ENCODE measurements at places on chromosomes 12 and 14.

DNA sequence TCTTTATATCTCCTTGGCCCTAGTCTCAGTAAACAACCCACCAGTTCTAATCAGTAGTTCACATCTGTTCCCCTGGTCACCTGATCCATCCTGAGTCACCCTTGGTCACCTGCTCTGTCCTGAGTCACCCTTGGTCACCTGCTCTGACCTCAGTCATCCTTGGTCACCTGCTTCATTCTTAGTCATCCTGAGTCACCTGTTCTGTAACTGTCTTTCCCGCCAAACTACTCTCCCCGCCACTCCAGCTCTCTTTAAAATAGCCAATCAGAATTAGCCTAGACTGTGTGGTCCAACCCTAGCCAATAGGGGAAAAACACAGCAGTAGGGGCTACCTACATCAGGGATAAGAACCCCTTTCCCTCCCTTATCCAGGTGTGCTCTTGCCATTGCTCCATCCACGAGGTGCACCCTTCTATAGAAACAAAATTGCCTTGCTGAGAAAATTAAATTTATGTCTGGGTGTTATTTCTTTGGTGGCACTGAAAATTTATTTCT, 245.4 kb upstream of the DIO3 start:
- no peak for DNase-seq

- no peak for DNase-seq
These were observed 375.3 kb downstream of the SEC23A start for GRCh38 chr14:38727731-38728130.

GRCh38 chr12:28082096-28082495, 108.2 kb upstream of the CCDC91 start:
- no peak for DNase-seq

DNA sequence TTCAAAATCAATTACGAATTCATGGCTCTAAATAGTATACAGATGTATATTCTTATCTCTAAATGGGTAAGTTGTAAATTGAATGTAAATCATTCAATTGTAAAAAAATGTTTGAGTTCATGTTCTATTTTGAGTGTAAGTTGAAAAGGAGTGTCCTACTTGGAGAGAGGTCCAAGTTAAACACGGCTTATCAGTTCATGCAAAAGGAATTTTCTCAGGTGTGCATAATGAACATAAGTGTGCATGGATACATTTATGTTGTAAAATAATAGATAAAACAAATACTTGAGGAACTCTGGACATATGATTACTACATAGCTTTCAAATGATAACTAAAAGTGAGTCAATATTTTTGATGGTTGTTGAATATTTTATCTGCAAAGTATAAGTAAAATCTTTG, 79.5 kb downstream of the PPFIA2 start:
- DNase-seq = no peak

DNA sequence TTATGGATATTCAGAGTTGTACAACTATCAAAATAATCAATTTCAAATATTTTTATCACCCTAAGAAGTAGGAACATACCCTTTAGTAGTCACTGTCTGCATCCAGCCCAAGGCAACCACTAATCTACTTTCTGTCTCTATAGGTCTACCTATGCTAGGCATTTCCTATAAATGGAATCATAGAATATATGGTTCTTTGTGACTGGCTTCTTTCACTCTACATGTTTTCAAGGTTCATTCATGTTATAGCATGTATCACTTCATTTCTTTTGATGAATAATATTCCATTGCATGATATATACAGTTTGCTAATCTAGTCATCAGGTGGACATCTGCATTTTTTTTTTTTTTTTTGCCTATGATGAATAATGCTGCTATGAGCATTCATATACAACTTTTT, 112.4 kb downstream of the PPP1R12A start:
- DNase-seq = no peak

DNA sequence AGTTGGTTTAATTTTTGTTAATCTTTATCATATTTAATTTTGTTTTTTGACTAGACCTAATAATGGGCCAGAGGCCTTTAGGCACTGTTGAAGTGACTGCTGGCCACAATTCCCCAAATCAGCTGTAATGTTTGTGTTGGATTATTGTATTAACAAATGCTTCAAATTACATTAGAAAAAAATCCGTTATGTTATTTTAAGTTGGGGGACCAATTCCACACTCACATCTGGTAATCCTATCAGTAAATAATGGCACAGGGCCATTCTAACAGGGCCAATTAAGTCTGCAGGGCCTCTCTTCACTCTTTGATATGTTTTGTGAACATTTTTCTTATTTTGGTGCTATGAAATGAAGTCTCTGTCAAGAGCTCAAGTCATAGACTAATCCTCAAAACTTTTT, 39.6 kb downstream of the CHST11 start:
- no peak for DNase-seq

DNA sequence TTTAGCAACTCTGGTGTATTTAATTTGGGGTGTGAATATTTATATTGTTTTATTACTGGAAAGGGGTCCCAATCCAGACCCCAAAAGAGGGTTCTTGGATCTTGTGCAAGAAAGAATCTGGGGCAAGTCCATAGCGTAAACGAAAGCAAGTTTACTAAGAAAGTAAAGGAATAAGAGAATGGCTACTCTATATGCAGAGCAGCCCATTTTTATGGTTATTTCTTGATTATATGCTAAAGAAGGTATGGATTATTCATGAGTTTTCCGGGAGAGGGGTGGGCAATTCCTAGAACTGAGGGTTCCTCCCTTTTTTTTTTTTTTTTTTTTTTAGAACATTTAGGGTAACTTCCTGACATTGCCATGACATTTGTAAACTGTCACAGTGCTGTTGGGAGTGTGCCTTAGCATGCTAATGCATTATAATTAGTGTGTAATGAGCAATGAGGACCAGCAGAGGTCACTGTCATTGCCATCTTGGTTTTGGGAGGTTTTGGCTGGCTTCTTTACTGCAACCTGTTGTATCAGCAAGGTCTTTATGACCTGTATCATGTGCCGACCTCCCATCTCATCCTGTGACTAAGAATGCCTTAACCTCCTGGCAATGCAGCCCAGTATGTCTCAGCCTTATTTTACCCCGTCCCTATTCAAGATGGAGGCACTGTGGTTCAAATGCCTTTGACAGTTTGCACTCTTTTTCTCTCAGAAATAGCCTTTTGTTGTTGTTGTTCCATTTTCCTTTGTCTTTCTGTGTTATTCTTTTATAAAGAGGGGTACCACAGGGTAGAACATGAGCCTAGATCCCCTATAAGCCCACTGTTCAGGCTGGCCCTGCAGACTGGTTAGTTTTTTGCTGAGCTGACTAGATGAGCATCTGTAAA, 75.5 kb upstream of the DCD start:
- DNase-seq = no peak

- no peak for DNase-seq
These were observed 33.5 kb downstream of the PYGL start for GRCh38 chr14:50910495-50911420.

GRCh38 chr14:102590667-102591099, 1.8 kb upstream of the RCOR1 start:
- DNase-seq = no peak

DNA sequence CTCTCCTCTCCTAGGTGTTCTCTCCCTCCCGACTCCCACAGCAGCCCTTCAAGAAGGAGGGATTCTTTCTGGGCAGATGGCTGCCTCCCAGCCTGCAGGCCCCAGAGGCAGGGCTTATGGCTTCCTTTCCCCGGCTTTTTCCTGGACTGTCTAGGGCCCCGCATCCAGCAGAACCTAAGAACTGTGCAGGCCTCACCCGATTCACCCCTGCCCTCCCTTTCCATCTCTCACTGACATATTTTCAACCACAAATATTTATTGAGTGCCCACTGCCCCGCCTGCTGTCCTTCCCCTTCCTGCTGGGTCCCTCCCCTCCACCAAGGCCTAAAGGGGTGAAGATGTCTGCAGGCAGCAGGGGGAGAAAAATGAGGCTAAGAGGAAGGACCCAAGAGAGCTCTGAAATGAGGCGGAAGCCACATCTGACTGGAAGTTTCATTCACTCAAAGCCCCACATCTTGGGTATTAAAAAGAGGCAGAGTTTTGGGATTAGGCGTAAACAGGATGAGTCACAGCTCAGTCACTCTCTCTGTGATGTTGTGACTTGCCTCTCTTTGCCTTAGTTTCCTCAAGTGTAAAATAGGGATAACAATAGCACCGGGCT, 2.9 kb downstream of the SCNN1A start:
- peak; percentile 52 for DNase-seq

DNA sequence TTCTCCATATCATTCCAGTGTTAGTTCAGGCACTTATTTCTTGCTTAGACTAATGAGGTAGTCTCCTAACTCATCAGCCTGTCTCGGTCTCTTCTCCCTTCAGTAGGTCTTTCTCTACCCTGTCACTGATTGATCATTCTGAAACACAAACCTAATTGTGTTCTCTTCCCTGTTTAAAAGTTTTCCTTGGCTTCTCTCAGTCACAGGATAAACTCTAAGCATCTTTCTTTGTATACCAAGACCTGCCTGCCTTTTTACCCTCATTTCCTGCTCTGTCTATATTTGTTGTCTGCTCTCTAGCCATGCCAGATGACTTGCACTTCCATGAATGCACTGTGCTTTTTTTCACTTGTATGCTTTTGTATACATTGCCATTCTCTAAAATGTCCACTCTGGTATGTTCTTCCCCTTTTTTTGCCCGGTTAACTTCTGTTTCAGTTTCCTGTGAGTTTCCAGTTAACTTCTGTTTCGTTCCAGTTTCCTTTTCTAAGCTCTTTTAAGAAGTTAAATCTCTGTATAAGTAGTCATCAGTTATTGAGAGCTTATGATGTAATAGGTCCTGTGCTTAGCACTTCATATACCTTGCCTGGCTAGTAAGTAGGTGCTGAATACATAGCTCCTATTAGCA, 12.8 kb downstream of the DIP2B start:
- no peak for DNase-seq

- DNase-seq = no peak
These were observed 625 bp downstream of the ANGEL1 start for GRCh38 chr14:76812093-76812421.

DNA sequence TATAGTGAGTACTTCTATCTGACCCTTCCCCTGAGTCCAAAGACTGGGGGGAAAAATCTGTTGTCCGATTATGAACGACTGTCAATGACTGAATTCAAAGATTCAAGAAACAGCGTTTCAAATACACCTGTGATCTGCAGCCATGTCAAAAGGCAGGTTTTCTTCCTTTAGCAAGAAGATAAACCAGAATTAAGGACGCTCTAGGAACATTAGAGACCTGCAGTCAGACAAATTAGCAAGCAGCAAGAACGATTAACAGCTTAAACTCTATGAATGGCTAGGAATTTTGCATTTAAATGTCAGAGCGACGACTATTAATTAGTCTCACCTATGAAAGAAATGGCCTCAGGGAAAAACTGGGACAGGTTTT, 2.1 kb downstream of the DUSP6 start:
- no peak for DNase-seq

DNA sequence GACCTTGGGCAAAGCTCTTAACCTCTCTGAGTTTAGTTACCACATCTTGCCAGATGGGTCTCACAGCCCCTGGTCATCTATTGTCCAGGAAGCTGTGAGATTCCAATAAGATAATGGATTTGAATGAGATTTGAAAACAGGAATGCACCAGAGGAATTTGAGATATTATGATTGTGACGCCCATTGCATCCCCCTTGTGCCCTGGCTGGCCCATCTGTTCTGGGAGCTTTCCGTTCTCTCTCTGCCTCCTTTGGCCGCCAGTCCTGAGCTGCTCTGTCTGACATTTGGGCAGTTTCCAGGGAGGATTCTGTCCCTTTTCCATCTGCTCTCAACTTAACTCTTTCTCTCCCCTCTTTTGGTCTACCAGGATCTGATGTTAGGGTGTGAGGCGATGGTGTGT, 24.6 kb downstream of the SRRM4 start:
- no peak for DNase-seq

DNA sequence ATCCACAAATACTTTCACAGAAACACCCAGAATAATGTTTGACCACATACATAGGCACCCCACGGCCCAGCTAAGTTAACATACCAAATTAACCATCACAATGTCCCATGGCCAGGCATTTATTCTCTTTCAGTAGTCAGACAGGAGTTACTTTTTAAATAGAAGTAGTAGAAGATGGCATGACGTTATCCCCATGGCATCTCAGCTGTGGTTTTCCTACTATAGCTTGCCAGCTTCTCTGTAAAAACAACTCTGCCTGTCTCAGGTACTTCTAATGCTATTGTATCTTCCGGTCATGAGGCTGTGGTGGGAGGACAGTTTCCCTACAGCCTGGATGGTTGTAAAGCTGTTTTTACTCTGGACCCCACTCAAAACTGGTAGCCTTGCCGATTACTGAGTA, 19.3 kb downstream of the CTSG start:
- DNase-seq = peak; percentile 39

DNA sequence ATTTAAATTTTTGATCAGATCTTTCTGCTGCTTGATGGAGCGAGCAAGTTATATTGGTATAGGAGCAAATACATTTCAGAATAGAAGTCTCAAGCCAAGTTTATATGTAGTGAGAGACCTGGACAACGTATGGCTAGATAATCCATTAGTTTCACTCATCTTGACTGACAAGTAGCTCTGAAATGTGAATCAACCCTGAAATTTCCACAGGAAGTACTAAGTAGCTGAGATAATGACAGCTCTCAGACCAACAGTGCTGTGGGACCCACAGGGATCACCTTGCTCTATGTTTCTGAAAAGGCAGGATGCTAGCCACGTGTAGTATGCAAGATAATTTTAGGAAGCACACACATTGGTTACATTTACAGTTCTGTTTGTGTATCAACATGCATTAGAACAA, 258.6 kb upstream of the FOXN3 start:
- no peak for DNase-seq

GRCh38 chr14:38391334-38391733, 135.4 kb upstream of the CLEC14A start:
- DNase-seq = no peak

- DNase-seq = no peak
These were observed 221.5 kb downstream of the KCNC2 start for GRCh38 chr12:74988156-74988555.

- DNase-seq = no peak
These were observed 45.6 kb upstream of the RIMBP2 start for GRCh38 chr12:130761537-130762318.

DNA sequence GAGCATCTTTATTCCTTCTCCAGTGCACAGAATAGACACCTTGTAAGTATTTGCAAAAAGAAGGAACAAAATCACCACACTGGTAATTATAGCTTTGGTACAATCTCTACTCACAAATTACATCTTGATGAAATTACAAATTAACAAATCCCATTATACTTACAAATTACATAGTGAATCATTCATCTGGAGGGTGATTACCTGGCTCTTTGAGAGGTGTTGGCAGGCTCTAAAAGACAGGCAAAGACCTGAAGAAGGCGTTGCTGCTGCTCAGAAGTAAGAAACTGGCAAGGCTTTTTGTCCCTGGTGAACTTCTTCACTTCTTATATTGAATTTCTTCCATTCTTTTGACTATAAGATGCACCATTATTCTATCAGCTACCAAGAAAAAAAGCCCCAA, 21.7 kb upstream of the LMNTD1 start:
- no peak for DNase-seq

DNA sequence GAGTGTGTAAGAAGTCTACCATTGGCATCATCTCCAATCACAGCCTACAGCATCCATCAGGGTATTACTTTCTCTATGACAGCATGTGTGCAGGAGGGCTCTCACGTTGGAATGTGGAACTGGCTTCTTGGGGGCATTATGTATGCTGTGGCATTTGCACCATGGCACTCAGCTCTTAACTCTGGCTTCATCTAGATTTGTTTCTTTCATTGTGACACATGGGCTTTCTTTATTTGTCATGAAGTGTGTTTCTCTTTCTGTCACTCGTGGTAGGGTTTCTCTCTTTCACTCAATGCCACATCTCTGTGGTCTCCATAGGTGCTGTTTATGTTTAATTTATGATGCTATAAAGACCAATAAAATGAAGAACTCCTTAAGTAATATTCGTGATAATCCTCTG, 191.2 kb upstream of the GARIN2 start:
- no peak for DNase-seq
